ENCODE measurements at places on chromosomes 2 and 18.

- DNase-seq: no peak
These were observed 228.6 kb upstream of the LINC00305 start for GRCh38 chr18:64377446-64377845.

DNA sequence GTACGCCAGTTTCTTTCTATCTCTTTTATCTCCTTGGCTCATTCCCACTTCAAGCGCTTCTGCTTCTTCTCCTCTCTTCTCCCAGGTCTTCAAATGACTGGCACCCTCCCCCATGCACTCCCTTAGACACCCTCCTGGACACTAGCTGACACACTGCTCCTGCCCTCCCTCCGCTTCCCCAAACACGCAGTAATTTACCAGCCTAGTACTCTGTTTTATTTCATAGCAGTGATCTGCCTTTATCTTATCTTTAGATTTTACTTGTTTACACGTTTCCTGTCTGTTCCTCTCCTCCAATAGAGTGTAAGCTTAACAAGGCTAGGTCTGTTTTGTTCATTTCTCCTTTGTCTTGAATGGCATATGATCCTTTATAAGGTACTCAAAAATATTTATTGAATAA is 93.9 kb downstream of the SCN3A start:
- DNase-seq: no peak

DNA sequence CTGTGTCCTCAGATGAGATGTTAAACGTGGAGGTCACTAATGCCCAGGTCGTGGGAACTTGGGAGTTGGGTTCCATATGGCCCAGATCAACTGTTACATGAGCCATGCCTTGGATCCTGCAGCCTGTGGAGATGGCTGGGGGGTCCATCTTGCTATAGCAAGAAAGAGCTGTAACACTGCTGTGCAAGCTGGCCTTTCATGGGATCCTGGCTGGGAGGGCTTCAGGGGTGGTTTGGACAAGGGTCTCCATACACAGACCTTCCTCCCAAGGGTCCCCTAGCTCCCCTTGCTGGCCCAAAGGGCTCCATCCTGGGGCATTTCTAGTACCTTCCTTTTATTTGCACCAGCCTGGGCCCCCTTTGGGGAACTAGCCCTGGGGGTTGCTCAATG is 337.7 kb downstream of the DYSF start:
- DNase-seq: no peak

GRCh38 chr2:106065983-106066820 is 127.9 kb downstream of the UXS1 start:
- no peak for DNase-seq

DNA sequence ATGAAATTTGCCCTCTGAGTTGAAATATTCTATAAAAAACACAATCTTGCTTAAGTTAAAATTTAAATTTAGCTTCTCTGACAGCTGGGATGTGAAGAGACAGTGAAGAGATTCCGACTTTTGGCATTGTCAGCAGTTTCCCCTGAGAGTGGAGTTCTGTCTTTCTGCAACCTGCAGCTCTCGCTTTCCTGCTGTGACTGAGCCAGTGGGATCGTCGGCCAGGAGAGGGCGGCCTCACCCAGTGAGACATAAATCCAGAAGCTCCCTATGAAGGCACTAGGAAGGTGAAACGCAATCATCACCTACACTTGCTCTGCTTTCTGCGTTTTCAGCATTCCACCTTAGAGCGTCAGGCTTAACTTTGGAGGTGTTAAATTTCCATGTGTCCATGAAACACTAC is 75.4 kb upstream of the HNMT start:
- peak; percentile 14 for DNase-seq
